A549 treated with RU486 at 1 μM for 4 hours (cell line): ENCODE measurements at places on chromosomes 1 and 21. TPM values are rescaled to one million over a fixed set of nuclear protein-coding genes. Genes with fewer than 3 reads are reported as not detected.

Gene RNF186
- not detected in 5 replicates for total RNA-seq

Gene FCRL1
- total RNA-seq: not detected in 5 replicates

Gene CACNA1S
- total RNA-seq: not detected in 5 replicates

Gene CFHR3
- 0.10 to 0.18 TPM in 2 of 5 replicates, not detected in the others for total RNA-seq

Gene DENND2C
- 0.29 to 0.48 TPM (median 0.42 TPM) in 5 replicates for total RNA-seq

Gene FBXO2
- total RNA-seq: 6.0 to 11.7 TPM (median 9.1 TPM) in 5 replicates

Gene TTC22
- total RNA-seq: 0.08 TPM in 1 of 5 replicates, not detected in the others

Gene OR2L5
- total RNA-seq: not detected in 5 replicates
